ENCODE measurements at places on chromosomes 3 and 15.

DNA sequence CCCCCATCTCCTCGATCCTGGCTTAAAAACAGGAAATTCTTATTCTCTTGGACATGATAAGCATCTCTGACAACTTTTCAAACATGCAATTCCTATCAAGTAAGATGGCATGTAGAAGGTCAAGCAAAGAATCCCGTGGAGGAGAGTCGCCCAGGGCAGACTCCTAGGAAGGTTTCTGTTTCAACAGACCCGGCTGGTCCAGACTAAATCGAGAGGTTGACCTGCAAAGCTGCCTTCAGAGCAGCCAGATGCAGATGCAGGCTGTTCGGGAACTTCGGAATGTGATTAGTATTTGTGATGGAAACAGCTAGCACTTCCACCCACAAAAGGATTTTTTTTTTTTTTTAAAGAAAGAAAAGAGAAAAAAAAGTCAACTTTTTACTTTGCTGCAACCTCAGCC is 216.8 kb downstream of the NR1D2 start:
- DNase-seq, result no peak

DNA sequence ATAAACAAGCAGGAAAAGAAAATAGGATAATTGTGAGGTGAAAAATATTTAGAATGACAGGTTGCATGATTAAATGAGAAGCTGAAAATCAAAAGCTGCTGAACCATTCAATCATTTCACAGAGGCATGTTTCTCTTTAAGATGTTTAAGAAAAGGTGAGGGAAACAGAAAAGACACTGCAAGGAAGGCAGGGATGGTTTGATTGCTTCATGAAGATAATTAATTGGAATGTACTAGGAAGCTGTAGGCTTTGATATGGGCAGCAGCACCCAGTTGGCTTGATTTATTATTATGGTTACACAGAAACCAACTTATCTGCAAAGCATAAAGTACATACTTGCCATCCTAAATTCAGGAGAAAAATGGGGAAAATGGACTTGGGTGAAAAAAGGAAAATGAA is 234.6 kb downstream of the SUCLG2 start:
- DNase-seq, result no peak

DNA sequence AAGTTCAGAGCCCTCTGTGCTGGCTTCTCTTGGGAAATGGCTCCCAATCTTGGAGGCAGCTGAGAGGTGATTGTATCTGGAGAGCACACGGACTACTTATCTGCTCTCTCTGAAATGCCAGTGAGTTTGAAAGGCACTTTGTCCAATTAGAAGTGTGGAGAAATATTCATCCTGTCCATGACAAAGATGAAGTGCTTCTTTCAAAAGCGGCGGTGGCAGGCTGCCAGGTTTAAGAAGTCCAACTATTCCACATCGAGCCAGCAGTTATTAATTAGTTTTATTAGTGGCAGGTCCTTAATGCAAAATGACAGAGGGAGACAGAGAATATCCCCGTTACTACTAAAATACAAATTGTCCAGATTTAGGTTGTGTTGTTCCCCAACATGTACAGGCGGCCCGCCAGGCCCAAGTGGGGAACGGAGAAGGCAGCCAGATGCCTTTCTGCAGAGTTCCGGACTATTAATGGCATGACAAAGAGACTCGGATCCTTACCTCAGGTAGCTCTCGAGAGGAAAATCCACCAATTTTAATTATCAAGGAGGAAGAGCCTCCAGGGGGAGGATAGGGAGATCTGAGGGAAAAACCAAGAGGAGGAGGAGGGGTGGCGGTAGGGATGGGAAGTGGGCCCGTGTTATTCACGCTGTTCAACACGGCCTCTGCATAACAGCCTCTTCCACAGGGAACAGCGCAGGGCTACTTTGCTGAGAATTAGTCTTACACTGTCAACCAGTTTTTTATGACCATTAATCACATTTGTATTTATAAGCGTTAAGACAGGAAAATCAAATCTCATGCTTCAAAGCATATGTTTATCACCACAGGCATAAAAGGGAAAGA is 42.0 kb downstream of the RORA start:
- no peak for DNase-seq

DNA sequence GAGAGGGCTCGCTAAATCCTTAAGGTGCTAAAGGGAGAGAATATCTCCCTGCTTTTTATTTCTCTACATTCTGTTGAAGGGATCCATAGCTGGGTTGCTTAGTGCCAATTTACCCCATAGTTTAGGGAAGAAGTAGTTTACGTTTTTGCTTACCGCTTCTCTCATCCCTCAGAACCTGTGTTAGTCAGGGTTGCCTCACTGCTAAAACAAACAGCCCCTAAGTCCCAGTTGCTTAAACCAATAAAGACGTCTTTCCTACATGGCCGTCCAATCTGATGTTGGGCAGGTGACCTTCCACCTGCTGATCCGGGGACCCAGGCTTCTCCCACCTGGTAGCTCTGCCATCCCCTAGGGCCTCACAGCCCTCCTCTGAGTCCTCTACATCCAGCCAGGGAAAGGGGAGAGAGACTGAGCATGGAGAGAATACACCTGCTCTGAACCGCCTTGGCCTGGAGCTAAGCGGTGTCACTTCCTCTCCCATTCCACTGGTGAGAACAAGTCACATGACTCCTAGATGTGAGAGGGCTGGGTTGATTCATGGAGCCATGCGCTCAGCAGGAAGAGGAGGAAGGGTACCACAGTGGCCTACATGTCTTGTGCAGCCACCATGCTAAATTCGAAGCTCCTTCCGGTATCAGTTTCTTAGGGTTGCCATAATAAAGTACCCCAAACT is 26.3 kb downstream of the DNASE1L3 start:
- no peak for DNase-seq

GRCh38 chr15:88375234-88375927 is 91.8 kb downstream of the MRPL46 start:
- DNase-seq, result no peak
